ENCODE measurements at places on chromosomes 3 and 15.

GRCh38 chr15:92763459-92763858 is 107.9 kb upstream of the FAM174B start:
- DNase-seq, result no peak

DNA sequence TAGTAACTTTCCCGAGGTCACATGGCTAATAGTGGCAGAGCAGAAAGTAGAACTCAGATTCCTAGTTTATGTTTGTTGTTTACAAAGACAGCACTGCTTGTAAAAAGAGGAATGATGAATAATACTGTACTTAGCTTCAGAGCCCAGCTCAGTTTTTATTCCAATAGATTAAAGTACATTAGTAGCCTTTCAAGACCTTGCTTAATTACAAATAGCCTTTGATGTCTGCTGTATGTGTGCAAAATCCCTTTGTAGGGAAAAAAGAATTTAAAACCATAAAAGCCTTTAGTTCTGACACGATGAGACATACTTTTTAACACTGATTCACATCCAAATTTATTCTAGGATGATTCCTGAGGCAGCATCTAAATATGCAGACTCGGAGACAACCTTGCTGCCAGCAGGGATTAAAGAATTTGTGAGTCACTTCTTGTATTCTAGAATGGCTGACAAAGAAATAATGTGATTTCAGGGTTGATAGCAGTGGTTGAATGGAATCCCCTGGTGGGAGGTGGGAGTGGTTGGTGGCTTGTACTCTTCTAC is 324.2 kb upstream of the TGFBR2 start:
- DNase-seq, result no peak

DNA sequence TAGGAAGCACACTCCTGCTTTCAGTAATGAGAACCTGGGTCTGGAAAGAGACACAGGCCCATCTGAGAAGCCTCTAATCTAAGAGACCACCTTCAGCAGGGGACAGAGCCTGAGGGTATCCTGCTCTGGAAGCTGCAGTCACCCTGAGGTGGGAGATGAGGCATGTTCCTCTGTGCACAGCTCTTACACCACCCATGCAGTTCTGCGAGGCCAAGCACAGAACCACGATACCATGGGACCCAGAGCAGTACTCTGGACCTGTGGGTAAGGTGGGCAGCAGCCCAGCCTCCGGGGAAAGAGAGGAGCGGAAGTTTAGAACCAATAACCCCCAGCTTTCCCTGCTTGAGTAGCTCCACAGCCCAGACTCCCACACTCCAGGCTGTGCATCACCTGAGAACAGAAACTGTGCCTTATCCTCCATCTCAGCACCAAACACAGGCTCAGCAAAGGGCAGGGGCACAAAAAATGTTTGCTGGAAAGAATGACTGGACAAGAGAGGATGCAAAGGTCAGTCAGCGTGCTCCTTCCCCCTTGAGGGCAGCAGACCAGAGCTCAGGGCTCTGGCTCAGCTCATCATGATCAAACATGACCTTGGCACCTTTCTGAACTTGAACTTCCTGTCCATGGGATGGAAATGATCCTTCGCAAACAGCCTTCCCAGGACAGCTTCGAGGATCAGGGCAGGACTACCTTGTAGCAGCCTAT is 43.1 kb downstream of the RBPMS2 start:
- DNase-seq, result no peak

DNA sequence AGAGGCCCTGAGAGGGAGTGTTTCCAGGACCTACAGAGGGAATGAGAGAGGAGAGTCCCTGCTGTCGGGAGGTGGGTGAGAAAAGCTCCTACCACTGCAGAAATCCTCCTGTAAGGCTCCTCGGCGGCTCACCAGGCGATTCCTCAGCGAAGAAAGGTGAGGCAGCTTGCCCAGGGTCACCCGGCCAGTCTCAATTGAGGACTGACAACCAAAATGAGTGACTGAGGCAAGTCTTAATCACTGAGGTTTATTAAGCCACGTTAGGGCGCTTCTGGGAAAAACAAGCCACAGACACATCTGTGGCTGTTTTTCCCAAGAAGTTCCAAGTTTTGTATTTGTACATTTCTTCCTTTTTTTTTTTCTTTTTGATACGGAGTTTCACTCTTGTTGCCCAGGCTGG is 48.5 kb downstream of the ZDHHC19 start:
- no peak for DNase-seq

- no peak for DNase-seq
Measured at GRCh38 chr3:141129049-141129448, 77.9 kb downstream of the SPSB4 start.

DNA sequence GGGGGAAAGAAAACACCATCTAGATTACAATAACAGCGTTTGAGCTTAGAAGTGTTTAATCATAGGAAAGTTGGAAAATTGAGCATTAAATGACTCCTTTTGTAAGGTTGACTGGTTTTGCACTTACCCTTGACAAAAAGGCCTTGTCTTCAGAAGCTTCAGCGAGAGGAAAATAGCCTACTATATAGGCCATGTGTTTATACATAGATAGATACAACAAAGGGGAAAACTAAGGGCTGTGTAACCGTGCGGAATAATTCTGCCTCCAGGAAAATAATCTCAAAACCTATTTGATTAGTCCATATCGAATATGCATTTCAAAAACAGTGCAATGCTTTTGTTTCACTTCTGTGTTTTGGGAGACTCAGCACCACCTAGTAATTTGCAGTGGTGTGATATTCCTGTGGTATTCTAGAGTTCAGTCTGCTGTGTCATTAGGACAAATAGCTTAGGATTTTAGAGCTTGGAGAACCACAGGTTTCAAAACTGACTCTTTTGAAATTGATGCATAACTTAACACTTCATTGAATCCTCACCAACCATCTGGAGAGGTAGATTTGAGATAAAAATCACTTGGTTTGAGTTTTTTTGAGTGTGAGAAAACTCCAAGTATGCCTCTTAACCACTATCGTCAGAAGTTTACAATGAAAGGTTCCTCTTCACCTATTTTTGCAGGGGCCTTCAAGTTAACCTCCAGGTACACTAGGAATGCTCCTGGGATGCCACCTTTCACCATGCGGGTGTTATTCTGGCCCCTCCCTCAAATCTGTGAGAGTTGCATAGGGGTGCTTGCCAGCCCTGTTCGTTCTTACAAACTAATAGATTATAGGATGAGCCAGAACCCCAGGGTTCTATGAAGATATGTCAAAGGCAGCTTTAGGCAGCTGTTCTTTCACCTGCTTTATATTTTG is 1.9 kb downstream of the ARHGAP31 start:
- DNase-seq, result no peak

GRCh38 chr15:77354063-77354462 is 65.8 kb downstream of the PEAK1 start:
- no peak for DNase-seq

- no peak for DNase-seq
Measured at GRCh38 chr15:73349191-73349590, 19.6 kb downstream of the HCN4 start.

DNA sequence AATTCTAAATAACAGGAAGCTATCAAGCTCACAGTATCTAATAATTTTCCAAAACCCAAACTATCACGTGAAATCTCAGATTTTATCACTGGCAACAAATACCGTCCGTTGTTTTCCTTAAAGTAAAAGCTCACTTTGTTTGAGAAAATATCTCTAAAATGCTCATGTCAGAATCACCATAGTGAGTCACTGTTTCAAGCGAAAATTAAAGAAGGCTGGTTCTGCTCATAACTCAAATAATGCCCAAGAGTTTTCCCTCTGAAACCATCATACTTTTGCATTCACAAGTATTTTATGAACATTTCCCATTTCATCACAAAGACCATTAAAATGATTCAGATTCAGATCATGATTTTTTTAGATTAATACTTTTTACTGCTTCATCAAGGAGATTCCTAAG is 50.6 kb downstream of the TBL1XR1 start:
- no peak for DNase-seq

DNA sequence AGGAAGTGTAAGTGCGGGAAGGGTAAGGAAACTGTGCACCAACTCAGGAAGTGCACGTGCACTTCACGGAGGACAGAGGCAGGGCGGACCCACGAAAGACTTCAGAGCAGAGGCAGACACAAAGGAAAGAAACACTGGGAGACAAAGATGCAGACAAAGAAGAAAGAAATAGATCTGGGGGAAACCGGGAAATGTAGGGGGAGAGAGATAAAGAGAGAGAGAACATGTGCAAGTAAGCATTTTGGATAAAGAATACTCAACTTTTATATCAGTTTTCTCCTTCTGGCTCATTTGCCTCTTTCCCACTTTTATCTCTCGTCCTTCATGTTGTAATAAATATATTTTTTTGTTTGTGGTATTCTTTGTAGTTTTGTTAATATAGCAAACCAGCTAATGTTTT is 204.2 kb downstream of the WDR72 start:
- no peak for DNase-seq

GRCh38 chr15:101210058-101210457 is 41.8 kb downstream of the CHSY1 start:
- no peak for DNase-seq

- DNase-seq, result no peak
Measured at GRCh38 chr15:86852741-86853140, 773.1 kb downstream of the AGBL1 start.

GRCh38 chr3:112384769-112385168 is 51.8 kb downstream of the CD200 start:
- DNase-seq, result no peak

DNA sequence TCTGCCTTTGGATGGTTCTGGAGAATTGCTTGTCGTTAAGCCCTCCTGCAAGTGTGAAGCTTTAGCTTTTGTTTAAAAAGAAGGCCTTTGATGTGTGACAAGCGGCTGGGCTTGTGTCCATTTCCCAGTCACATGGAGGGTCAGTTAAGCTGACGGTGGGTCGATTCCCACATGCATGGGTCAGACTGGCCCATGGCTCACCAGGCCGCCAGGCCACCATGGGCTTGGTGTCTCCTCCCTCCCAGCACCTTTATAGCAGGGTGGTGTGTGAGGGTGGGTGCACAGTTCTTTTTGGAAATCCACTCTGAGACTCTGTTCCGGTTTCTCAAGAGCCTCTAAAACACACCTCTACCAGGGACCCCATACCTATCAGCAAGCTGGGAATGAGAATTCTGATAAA is 67.2 kb downstream of the SCN5A start:
- no peak for DNase-seq

- no peak for DNase-seq
Measured at GRCh38 chr3:16319307-16319706, 54.3 kb downstream of the OXNAD1 start.

GRCh38 chr3:141486496-141486745 is 406 bp upstream of the RASA2 start:
- no peak for DNase-seq

GRCh38 chr3:108590460-108590859 is 938 bp downstream of the DZIP3 start:
- no peak for DNase-seq

DNA sequence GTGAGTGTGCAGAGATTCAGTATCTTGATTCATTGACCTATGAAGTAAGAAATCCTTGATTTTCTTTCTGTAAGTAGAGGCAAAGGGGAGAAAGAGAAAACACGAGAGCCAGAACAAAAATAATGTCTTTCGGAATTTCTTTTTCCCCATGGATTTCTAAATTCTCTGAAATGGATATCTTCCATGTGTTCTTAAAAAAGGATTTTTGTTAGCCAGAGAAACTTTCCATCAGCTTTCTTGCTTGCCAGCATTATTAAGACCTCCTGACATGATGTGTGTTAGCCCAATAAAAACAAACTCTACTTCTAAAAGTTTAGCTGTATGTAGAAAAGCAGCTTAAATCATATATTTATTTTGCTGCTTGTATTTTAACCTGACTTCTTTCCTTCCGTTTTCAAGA is 122.3 kb upstream of the AADACL2 start:
- DNase-seq, result no peak

DNA sequence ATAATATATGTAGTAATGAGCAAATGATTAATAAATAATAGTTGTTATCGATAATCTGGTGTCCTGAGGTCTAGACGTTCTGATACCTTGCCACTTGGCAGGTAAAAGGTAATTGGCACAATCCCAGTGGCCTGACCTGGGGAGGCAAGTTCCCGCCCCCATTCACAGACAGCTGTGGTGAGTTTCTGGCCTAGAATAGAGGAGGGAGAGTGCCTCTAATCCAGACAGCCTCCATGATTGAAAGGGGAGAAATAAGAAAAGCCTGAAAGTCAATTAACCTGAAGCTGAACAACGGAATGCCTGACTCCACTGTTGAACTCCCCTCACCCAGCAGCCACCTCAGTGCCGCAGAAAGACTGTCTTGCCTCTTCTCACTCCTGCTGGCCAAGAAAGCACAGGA is 38.1 kb upstream of the SV2B start:
- DNase-seq, result no peak

DNA sequence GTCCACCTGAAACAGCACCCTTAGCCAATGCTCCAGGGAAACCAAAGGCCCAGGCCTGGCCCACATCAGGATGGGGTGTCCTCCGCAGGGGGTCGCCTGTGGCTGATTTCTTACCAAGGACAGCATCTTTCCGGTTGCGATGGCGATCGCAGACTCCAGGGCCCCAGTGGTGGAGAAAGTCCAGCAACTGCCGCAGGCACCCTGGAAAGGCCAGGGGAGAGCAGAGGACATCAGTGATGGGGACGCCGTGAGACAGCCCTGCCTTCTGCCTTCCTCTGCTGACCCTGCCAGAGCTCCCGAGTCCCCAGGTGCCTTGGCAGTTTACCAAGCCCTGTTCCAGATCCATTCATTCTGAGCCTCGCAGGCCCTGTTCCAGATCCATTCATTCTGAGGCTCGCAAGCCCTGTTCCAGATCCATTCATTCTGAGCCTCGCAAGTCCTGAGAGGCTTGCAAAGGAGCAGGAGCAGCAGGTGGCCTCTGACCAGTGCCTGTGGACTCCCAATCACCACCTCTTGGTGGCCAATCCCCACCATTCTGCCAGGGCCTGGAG is 12.5 kb downstream of the CTSH start:
- DNase-seq, result no peak

Data from activated gamma-delta T cell (primary cell).